ENCODE measurements at places on chromosomes 6 and 20.
A peak's percentile ranks its signal among the peaks of the same experiment; 100 is the strongest.

- DNase-seq, result no peak
Observed at GRCh38 chr6:106377061-106377540, 16.6 kb downstream of the CRYBG1 start.

DNA sequence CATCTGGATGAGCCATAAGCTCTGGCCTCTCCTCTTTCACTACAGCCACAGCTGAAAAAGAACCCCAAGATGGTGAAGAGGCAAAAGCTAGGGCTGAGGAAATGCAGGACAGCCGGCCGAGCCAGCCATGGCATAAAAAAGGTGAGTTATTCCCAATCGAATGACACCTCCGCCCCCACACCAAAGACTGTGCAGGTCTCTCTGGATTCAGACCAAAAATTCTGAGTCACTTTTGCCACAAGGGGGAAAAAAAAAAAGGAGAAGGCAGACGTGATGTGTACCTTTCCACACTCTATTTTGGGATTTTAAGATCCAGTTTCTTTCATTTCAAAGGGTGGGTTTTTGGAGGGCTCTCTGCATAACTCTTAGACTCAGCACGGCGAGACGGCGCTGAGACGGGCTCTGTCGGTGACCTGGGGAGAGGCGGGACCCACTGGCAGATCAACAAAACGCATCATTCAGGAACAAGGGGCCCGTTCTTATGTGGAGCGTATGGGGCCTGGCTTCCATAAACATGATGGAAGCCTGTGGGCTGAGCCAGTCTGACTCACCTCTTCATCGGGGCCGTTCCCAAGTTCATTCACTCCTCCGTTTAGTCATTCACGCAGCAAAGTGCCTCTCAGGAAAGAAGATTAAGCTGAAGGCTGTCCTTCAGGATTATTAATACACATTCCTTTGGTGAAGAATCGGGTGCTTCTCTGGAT, 54.8 kb downstream of the NFATC2 start:
- DNase-seq, result no peak

DNA sequence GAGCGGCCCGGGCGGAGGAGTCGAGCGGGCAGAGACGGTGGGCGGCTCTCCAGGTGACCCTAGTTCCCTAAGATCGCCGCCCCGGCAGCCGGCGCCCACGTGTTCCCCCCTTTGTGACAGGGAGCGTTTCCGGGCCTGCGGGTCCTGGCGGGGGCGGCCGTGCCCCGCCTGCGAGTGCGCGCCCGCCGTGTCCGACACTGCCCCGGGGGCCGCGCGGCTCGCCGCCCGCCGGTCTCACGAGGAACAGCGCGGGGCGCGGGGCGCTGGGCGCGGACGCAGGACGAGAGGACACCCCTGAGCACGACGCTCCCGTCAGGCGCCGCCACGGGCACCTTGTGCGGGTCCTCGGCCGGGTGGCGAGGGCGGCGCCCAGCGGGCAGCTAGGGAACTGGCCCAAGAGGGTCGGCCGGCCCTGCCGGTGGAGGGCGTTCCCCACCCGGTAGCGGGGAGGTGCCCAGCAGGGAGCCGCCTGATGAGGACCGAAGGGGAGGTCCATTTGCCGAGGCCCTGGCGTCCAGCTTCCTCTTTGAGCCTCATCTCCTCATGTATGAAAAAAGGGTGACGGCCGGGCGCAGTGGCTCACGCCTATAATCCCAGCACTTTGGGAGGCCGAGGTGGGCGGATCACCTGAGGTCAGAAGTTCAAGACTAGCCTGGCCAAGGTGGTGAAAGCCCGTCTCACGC, at the start of gene VARS1:
Gene VARS1 (minus strand): TSS at position 137 of the 683 bp plus-strand sequence. CDS start 535 bp downstream, outside the sequence.
- DNase-seq, result peak; percentile 76

GRCh38 chr6:31831350-31832215, 4.0 kb downstream of the HSPA1B start:
- DNase-seq, result no peak

DNA sequence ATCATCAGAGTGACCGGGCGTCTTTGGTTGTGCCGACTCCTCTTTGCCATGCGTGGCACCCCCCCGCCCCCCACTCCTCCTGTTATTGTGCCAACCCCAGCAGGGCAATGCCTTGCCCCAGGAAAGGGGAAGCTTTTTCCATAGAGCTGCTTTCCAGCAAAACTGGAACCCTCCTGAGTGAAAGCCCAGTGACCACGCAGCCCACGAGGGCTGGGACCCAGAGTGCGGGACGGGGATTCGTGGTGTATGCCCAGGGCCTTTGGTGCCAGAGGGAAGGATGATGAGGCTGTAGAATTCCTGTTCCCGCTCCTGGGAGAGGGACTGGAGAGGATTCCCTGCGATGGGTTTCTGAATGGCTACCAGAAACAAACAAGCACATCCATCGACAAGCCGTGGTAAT, 116.8 kb upstream of the BACH2 start:
- no peak for DNase-seq

GRCh38 chr20:20426655-20426907, 58.7 kb downstream of the INSM1 start:
- no peak for DNase-seq

GRCh38 chr6:44166591-44167184, 8.1 kb downstream of the CAPN11 start:
- no peak for DNase-seq

DNA sequence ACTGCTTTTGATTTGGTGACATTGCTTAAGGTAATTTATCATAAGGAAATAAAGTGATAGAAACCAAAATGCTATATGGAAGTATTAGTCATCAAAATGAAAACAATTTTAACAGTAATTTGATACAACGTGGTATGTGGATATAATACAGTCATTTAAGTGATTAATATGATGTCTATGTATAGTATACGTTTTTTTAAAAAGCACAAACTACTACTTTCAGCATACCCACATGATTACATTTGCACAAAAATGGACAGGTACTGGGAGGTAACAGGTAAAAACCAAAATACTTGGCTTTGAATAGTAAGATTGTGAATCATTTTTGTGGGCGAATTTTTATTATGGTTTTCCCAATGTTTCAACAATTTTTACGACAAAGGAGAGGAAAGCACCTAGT, 97.6 kb downstream of the OGFRL1 start:
- DNase-seq, result no peak

DNA sequence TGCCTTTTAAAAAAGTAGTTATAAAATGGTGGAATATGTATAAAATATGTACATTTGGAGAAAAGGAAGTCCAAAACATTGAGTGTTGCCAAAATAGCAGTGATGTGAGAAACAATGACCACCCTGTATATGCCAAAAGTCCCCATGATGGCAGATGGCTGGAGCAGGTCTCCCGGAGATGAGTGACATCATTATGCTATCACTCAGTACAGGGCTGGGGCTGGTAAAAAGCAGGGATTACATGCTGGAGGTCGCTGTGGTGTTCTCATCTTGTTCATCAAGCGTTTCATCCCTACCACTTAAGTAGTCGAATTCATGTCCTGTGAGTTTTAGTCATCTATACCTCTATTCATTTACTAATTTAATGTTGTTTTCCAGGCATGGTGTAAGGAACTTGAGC, 315.3 kb upstream of the SLC35B3 start:
- no peak for DNase-seq

GRCh38 chr6:43582911-43583310, 6.9 kb downstream of the POLH start:
- DNase-seq, result no peak

GRCh38 chr6:108523697-108524096, 37.0 kb upstream of the FOXO3 start:
- no peak for DNase-seq

- DNase-seq, result no peak
Observed at GRCh38 chr6:152954443-152954842, 28.4 kb downstream of the FBXO5 start.

DNA sequence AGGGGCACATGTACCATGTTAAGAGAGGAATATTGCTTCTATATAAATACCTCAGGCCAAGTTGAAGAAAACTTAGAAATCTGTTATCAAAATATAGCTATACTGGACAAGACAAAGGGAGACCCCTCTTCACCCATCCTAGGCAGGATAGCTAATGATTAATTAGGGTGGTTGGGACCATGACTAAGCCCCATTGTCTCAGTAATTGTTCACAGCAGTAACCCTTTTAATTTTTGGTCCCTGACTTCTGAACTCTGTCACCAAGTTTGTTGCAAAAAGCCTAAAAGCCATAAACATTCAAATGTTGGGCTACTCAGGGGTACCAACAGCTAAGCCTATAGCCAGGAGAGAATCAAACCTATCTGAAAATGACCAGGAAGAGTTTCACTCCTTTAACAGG, 19.2 kb upstream of the BTN3A2 start:
- no peak for DNase-seq

- no peak for DNase-seq
Observed at GRCh38 chr6:28947831-28948270, 24.1 kb upstream of the TRIM27 start.

All from central memory CD8-positive, alpha-beta T cell (primary cell).